Skeletal muscle tissue (tissue), 5 donors: ENCODE measurements at places on chromosomes 1 and 21. TPM values are rescaled to one million over a fixed set of nuclear protein-coding genes. Genes with fewer than 3 reads are reported as not detected.

Gene SLC9C2
- under 0.01 TPM for total RNA-seq

Gene CACNA1S
- 43.3 TPM for total RNA-seq

Gene SMYD2
- 63.2 TPM for total RNA-seq

Gene CD5L
- total RNA-seq, result not detected

Gene DNAI4
- total RNA-seq, result 12.5 TPM

Gene OR2T35
- not detected for total RNA-seq

Gene CORT
- total RNA-seq, result 0.52 TPM

Gene ENAH
- 38.6 TPM for total RNA-seq

Gene SIPA1L2
- 53.2 TPM for total RNA-seq

Gene CLCNKA
- total RNA-seq, result under 0.01 TPM

Gene NCAM2
- 6.8 TPM for total RNA-seq

Gene PBXIP1
- total RNA-seq, result 190 TPM

Gene NCF2
- total RNA-seq, result 8.9 TPM

Gene CRYBG2
- not detected for total RNA-seq

Gene PTCH2
- total RNA-seq, result 1.6 TPM

Gene EXTL1
- total RNA-seq, result 0.52 TPM

Gene HES2
- not detected for total RNA-seq

Gene RUNX3
- under 0.01 TPM for total RNA-seq

Gene C1orf116
- not detected for total RNA-seq

Gene BCL2L15
- under 0.01 TPM for total RNA-seq

Gene GRHL3
- not detected for total RNA-seq

Gene CELA3B
- total RNA-seq, result not detected

Gene JAM2
- total RNA-seq, result 18.8 TPM

Gene TRABD2B
- total RNA-seq, result 0.52 TPM

Gene NUP210L
- total RNA-seq, result under 0.01 TPM

Gene NOS1AP
- under 0.01 TPM for total RNA-seq

Gene DMRTA2
- total RNA-seq, result under 0.01 TPM

Gene CDC42
- 71.5 TPM for total RNA-seq

Gene CHI3L1
- 1.0 TPM for total RNA-seq
